Temporal lobe (tissue), 4 donors: ENCODE measurements at places on chromosomes 1 and 21. TPM values are rescaled to one million over a fixed set of nuclear protein-coding genes. Genes with fewer than 3 reads are reported as not detected.

Gene EFNA1
- 2.7 TPM for total RNA-seq

Gene MEX3A
- 44.0 TPM for total RNA-seq

Gene SV2A
- 72.0 TPM for total RNA-seq

Gene LIPI
- not detected for total RNA-seq

Gene BRDT
- total RNA-seq: not detected

Gene ASCL5
- total RNA-seq: not detected

Gene NES
- total RNA-seq: 47.2 TPM

Gene DCST2
- not detected for total RNA-seq

Gene PPIAL4G
- total RNA-seq: 0.25 TPM

Gene KRTAP13-2
- total RNA-seq: not detected

Gene SLC9C2
- total RNA-seq: 1.2 TPM

Gene CFAP141
- total RNA-seq: not detected

Gene S100A9
- 20.2 TPM for total RNA-seq

Gene APCS
- not detected for total RNA-seq

Gene OR13G1
- total RNA-seq: not detected

Gene MRPL20
- 38.1 TPM for total RNA-seq

Gene OR2T2
- not detected for total RNA-seq

Gene GIPC2
- total RNA-seq: 0.25 TPM

Gene CFHR2
- not detected for total RNA-seq

Gene FCGR3A
- total RNA-seq: 2.5 TPM

Gene C2CD2
- 8.4 TPM for total RNA-seq

Gene ADCY10
- 0.25 TPM for total RNA-seq

Gene C1orf87
- under 0.01 TPM for total RNA-seq

Gene AGT
- 6.4 TPM for total RNA-seq

Gene PPIH
- 19.4 TPM for total RNA-seq

Gene BEND5
- total RNA-seq: 12.0 TPM

Gene ITGB2
- total RNA-seq: 3.4 TPM

Gene TMEM269
- 0.25 TPM for total RNA-seq

Gene ESPN
- total RNA-seq: under 0.01 TPM

Gene OR2L5
- 0.25 TPM for total RNA-seq

Gene PLPP3
- 36.4 TPM for total RNA-seq

Gene CD34
- total RNA-seq: 3.4 TPM

Gene KMO
- total RNA-seq: 0.25 TPM

Gene EDEM3
- total RNA-seq: 60.2 TPM

Gene LCE5A
- not detected for total RNA-seq

Gene LCE1E
- not detected for total RNA-seq

Gene LIN28A
- not detected for total RNA-seq

Gene GNG4
- 46.7 TPM for total RNA-seq

Gene OR2AK2
- not detected for total RNA-seq

Gene PCP4L1
- 3.0 TPM for total RNA-seq

Gene FMO2
- 0.25 TPM for total RNA-seq

Gene DMRTA2
- total RNA-seq: 3.2 TPM

Gene SELP
- total RNA-seq: 0.49 TPM

Gene MTX1
- 14.0 TPM for total RNA-seq

Gene PACC1
- total RNA-seq: 19.4 TPM

Gene TENT5C
- 4.2 TPM for total RNA-seq

Gene F11R
- 6.6 TPM for total RNA-seq

Gene CACNA1S
- total RNA-seq: under 0.01 TPM
